ENCODE measurements at places on chromosomes 3 and 15.

GRCh38 chr3:33829720-33830119 is 31.3 kb downstream of the PDCD6IP start:
- DNase-seq = no peak

DNA sequence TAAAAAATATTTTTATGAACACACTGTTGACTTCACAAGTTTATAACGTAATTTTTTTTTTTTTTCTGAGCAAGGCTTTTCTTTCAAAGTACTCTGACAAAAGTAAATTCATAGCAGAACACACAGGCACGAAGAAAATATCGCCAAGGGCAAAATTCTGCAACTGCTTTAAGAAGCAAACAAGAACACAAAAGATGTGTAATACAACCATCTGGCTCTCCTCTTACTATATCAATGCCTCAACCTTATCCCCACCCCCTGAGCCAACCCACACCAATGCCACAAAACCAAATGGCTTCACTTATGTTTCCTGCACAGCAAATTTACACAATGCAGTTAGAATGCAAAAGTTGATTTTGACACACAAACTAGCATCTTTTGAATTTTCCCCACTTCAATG is 274.2 kb downstream of the FOXP1 start:
- DNase-seq = no peak

DNA sequence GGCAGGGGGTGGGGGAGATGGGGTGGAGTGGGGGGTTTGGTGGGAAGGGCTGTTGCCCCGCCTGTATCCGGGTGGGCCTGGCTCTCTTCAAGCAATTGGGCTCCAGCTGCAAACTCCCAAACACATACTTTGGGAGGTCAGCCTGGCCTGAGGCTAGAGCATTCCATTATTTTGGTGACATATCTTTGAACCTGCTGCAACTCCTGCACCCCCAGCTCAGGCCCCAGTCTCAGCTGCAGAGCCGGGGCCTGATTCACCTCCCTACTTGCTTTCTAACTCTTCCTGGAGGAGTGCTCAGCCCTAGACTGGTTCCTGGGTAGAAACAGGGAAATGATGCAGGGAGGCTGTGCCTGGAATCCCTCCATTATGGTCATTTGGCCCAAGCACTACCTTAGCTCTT is 140.8 kb upstream of the PRR23C start:
- DNase-seq = no peak

GRCh38 chr3:14617508-14618023 is 34.0 kb upstream of the CCDC174 start:
- DNase-seq = no peak

GRCh38 chr3:172342097-172342659 is 106.1 kb downstream of the GHSR start:
- DNase-seq = no peak

- DNase-seq = no peak
These were observed 145.5 kb upstream of the ABHD17C start for GRCh38 chr15:80549654-80550053.

DNA sequence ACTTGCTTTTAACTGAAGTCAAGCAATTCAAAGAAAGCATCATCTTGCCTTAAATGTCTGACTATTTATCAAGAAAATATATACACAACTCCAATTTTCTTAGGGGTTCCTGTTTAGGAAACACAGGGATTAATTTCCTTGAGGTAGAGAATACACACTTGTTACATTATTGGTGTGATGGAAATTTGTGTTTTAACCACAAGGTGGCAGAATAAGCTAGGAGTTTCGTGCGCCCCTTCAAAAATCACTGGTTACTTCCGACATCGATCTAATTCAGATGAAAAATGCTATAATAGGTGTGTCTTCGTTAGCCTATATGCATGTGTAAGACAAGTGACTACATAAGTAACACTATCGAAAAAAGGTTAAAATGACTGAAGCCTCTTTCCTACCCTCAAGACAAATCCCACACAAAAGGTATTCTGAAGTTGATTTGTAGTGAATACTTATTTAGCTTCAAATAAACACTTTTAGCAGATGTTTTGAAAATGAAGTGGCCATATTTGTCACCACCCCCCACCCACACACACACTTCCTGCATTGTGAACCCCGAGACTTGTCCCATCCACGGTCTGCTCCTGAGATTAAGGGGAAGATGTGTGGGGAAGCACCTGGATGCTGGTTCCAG is 246.5 kb downstream of the ROBO1 start:
- DNase-seq = no peak

DNA sequence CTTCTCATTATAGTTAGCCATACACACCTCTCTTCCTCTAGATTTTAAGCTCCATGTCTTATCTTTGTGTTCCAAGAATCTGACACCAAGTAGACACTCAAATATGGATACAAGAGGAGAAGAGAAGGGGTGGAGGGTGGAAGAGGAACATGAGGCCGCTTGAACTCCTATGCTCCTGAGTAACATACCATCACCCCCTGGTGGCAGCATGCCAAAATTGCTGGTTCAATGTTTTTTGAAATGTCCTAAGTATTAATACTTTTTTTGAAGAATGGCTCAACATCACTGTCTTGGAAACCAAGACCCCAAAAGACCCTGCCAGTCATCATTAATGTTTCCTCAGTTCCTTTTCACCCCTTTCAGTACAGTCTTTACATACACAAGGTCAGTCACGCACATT is 71.8 kb upstream of the HACD2 start:
- no peak for DNase-seq

GRCh38 chr3:151459358-151459757 is 1.5 kb downstream of the IGSF10 start:
- DNase-seq = no peak

- no peak for DNase-seq
These were observed 26.8 kb upstream of the PPP4R2 start for GRCh38 chr3:72969766-72970165.

- DNase-seq = no peak
These were observed 218.3 kb downstream of the FHIT start for GRCh38 chr3:61032991-61033390.
